Anterior cingulate cortex (tissue), 58 donors: ENCODE measurements at places on chromosomes 16 and 17.
A peak's percentile ranks its signal among the peaks of the same experiment; 100 is the strongest.

- DNase-seq: no peak
These were observed 329.6 kb downstream of the SNX29 start for GRCh38 chr16:12305847-12306801.

GRCh38 chr17:41835800-41836549, at the start of gene NT5C3B:
Gene NT5C3B, minus strand, starts transcription at chr17:41836232. Its CDS starts 39 bp downstream, at chr17:41836193.
- peak; percentile 55 for DNase-seq

- no peak for DNase-seq
These were observed 1.3 kb downstream of the TOM1L2 start for GRCh38 chr17:17970699-17971430.

DNA sequence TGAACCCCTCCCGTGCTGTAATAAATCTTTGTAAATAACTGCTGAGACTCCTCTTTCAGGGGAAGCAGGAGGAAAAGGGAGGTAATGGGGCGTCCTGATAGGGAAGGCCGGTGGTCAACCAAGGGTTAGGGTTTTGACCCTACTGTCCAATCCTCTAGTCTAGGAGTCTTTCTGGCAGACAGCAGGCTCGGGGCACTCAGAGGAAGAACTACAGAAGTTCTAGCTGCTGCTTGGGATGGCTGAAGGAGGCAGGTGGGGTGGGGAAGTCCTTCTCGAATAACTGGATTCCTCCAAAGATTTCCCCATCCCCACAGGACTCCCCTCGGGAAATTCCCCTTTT, 387 bp upstream of the STARD3 start:
- DNase-seq: no peak

DNA sequence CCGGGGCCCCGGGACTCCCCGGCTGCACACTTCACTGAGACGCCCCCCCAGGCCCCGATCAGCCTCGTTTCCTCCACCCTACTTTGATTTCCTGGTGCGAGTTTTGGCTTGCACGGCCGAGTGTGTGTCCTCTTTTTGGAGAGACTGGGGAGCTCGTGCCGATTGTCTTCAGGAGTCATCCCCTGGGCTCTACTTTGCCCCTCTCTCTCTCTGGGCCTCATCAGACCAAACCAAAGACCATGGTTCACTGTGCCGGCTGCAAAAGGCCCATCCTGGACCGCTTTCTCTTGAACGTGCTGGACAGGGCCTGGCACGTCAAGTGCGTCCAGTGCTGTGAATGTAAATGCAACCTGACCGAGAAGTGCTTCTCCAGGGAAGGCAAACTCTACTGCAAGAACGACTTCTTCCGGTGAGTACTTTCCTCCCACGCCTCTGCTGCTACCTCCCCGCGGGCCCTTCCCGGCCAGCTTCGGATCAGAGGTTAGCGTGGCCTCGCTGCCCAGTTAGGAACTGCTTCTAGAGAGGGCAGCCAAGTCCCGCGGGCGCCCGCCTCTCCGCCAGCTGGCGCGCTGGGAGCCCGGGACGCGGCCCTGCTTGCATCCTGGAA, 787 bp downstream of the LHX1 start:
- DNase-seq: no peak

- DNase-seq: no peak
These were observed 67.9 kb upstream of the HAS3 start for GRCh38 chr16:69037373-69038160.

DNA sequence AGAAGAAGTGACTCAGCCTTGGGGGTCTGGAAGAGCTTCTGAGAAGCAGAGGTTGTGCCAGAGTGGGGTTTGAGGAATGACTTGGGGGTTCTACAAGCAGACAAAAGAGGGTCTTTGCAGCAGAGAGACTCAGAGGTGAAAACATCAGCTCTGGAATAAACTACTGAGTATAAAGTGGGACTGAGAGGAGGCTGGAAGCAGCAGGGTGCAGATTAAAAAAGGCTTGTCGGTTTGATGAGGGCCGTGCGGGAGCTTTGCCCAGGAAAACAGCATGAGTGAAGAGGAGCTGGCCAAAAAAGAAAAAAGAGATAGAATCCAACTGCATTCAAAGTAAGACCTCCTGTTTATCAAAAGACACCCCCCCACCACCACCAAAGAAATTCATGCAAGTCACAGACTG, 13.1 kb upstream of the ACE start:
- no peak for DNase-seq

GRCh38 chr16:85256190-85256739, 144.0 kb upstream of the CIBAR2 start:
- DNase-seq: no peak

DNA sequence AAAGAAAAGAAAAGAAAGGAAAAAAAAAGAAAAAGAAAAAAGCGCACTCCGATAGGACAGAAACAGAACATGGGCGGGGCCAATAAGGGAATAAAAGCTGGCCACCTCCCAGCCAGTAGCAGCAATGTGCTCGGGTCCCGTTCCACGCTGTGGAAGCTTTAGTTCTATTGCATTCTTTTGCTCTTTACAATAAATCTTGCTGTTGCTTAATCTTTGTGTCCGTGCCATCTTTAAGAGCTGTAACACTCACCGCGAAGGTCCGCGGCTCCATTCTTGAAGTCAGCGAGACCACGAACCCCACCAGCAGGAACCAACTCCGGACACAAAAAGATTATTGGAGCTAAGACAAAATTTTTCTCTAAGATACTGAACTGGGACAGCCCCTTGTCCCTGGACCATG, 3.1 kb upstream of the ARL5C start:
- DNase-seq: no peak

DNA sequence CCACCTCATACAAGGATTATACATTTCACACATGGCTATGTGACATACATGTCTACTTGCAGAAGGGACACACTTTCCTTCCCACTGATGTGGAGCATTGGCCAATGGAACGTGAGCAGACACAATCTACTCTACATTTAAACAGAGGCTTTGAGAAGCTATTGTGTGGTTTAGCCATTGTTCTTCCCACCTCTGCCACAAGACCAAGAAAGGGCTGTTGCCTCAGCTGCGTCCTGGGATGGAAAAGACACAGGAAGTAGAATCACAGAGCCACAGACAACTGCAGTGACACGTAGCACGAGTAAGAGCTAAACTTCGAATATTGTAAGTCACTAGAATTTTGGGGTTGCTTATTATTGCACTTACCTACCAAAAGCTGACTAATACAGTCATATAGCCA, 33.3 kb downstream of the PRKCB start:
- no peak for DNase-seq

DNA sequence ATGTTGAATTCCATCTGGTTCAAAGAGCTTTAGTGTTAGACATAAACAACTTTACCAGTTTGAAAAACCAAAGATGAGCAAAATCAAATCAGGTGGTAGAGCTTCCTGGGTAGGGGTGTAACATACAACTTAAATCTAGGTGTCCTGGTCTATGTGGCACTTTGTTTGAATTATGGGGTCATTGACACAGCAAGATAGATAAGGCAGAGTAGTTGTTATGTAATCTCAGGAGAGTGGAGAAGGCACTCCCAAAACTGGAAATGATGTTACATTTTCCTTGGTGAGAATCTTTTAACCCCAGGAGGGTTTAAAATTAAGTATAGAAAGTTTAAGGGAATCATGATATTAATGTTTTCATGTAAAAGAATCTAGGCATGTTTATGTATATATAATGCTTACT, 31.9 kb downstream of the CCDC42 start:
- no peak for DNase-seq

DNA sequence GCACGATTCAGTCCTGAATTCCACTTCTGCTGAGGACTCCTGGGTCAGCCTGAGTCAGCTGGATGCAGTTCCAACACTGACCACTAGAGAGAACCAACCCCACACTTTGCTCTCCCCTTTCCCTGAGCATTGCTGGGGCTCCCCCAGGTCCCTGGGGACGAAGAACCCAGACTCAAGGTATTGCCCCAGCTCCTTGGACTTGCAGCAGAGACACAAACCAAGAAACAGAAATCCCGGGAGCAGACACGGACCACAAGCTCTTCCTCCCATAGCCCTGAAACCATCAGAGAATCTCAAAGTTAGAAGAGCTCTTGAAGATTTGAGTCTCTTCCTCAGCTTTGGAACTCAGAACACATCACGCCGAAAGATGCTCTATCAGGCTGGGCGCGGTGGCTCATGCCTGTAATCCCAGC, 678 bp upstream of the GH1 start:
- no peak for DNase-seq

DNA sequence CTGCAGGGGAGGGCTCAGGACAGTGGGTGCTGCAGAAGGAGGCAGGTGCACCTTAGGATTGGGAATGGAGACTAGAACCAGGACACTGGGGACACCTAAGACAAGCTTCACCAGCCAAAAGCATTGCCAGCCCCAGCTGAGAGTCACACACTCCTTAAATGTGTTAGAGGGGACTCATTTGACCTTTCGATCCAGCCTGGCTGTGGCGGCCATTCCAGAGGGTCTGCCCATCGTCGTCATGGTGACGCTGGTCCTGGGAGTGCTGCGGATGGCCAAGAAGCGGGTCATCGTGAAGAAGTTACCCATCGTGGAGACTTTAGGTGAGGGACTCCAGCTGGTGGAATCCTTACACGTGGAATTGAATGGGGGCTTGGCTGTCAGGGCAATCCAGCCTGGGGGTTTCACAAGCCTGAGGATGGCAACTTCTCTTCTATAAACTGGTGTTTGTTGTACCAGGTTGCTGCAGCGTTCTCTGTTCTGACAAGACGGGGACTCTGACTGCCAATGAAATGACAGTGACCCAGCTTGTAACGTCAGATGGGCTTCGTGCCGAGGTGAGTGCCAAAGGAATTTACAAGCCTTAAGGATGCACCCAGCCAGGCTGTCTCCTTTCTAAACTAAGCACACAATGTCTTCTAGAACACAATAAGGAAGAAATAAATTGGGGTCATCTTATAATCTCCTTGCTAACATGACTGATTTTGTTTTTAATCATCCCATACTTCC, 65.3 kb downstream of the MEAK7 start:
- DNase-seq: no peak
